Stimulated activated CD8-positive, alpha-beta memory T cell treated with anti-CD3 and anti-CD28 coated beads, Interleukin-7, amount 100 ng/mL, for 1 hour (primary cell): ENCODE measurements at places on chromosomes 7 and 10.

DNA sequence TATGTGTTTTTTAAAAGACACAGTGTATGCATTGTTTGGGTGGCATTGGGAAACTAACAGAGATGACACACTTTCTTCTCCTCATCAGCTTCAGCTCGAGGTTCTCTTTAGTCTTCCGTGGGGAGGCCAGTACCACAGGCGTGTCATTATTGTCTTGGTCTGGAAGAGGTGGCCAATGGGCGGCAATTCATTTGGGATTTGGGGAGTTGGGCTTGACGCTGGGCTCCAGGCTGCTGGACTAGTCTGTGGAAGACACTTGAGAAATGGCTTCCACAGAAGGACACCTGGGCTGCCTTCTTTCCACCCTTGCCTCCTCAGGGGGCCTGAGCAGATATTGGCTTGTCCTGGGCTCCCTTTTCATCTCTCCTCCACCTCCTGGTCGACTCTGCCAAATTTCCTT lies 192.2 kb downstream of the SH2D4B start:
- DNase-seq: no peak

- no peak for DNase-seq
Observed at GRCh38 chr10:112311481-112311880, 28.3 kb downstream of the TECTB start.

DNA sequence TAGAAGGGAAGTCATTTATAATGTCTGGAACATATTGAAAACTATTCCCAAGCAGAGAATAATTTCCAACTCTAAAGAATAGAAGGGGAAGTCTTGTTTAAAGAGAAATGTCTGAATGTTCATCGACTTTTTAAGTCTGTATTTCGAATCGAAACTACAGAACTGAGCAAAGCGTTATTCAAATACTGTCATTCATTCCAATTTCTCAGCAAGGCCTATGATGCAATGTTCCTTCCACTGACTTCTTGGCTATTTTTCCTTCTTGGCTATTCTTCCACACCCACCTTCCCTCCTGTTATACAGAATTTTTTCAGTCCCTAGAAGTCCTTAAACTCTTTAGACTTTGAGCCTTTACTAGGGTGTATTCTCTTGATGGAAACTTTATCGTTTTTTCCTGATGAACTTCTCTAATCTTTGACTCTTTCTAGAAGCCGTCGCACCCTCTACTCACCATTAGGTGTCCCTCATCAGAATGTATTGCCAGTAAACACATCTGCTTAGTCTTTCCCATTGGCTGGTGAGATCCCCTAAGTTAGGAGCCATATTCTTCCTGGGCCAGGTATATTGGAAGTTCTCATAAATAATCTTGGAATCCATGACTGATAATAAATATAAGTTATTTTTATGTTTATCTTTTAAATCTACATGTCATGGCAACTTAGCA lies 235.7 kb upstream of the CCDC6 start:
- no peak for DNase-seq

GRCh38 chr10:99233689-99234037 lies 2.0 kb downstream of the HPSE2 start:
- no peak for DNase-seq

- DNase-seq: no peak
Observed at GRCh38 chr7:151721694-151722093, 155.2 kb downstream of the PRKAG2 start.
